T-helper 22 cell (primary cell): ENCODE measurements at places on chromosomes 5 and 9.

- no peak for DNase-seq
These were observed 24.3 kb upstream of the OTULINL start for GRCh38 chr5:14557203-14557770.

DNA sequence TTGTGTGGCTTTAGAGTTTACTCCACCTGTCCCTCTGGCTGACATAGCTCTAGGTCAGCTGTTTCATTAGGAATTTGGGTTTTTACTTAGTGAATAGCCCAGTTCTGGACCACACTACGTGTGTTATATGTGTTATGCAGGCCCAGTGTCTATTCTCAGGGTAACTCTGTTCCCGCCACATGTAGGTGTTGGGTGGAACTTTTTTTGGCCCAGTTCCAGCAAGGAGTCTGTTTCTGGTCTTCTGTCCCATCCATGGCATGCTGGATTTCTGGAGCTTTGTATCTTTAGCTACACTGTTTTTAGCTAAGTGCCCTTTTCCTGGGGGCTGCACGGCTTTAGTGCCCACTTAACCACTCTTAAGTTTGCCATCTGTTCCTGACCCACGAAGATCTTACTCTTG, 15.5 kb downstream of the RMI1 start:
- no peak for DNase-seq

GRCh38 chr9:14713187-14713767, 9.3 kb downstream of the CER1 start:
- DNase-seq, result no peak

- no peak for DNase-seq
These were observed 444.6 kb downstream of the ZNF608 start for GRCh38 chr5:124301850-124302249.

- DNase-seq, result no peak
These were observed 310.4 kb upstream of the TRPC7 start for GRCh38 chr5:136675769-136676168.
